ENCODE measurements at places on chromosomes 13 and 19. TPM values are rescaled to one million over a fixed set of nuclear protein-coding genes. Genes with fewer than 3 reads are reported as not detected.

Gene OR7A5
- not detected for total RNA-seq

Gene ZNF724
- total RNA-seq = 6.7 TPM

Gene ZNF665
- total RNA-seq = 1.6 TPM

Gene PDX1
- total RNA-seq = 0.54 TPM

Gene CPB2
- 0.40 TPM for total RNA-seq
